HTR-8/SVneo (cell line): ENCODE measurements at places on chromosomes 7 and 10.

DNA sequence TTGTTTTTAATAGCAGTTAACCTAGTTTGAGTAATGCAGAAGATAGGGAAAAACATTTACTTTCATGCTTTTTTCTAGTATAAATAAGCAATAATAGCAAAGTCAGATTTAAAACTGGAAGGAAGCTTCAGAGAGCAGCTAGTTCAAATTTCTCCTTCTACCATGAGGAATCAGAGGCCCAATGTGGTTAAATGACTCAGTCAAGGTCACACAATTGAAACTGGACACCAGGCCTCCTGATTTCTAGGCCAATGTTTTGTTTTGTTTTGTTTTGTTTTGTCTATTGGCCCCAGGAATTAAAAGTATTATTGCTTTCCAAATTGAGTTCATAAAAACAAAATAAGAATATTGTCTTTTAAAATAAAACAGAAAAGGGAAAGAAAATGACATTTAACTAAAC is 122.3 kb downstream of the TRIL start:
- DNase-seq, result no peak

DNA sequence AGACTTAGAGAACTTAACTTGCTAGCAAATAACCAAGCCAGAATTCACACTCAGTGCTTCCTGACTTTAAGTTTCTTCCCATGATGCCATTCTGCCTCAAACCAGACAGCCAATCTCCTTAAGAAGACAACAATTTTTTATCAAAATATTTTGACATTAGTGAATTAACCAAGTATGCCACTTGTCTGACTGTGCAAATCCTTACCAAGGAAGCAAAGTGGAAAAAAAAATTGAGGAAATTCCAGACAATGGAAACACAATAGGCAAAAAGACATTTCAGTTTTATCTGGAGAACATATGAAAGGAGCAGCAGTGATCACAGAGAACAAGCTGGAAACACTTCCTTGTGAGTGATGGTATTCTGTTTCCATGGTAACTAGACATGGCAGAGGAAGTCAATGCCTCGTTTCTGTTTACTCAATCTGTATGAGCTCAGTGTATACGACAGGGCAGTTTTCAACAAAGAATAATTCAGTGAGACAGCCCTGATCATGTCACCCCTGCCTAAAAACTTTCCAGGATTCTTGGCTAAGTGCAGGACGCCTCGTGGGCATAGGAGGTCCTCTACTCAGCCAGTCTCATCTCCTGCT is 114.2 kb downstream of the DYNC1I1 start:
- no peak for DNase-seq

- no peak for DNase-seq
These were observed 4.0 kb upstream of the DIP2C start for GRCh38 chr10:693506-693905.

GRCh38 chr7:148397985-148398384 is 192.6 kb upstream of the C7orf33 start:
- DNase-seq, result no peak

GRCh38 chr7:26117142-26117807 is 34.7 kb upstream of the NFE2L3 start:
- peak; percentile 23 for DNase-seq
